ENCODE measurements at places on chromosomes 5 and 9.

DNA sequence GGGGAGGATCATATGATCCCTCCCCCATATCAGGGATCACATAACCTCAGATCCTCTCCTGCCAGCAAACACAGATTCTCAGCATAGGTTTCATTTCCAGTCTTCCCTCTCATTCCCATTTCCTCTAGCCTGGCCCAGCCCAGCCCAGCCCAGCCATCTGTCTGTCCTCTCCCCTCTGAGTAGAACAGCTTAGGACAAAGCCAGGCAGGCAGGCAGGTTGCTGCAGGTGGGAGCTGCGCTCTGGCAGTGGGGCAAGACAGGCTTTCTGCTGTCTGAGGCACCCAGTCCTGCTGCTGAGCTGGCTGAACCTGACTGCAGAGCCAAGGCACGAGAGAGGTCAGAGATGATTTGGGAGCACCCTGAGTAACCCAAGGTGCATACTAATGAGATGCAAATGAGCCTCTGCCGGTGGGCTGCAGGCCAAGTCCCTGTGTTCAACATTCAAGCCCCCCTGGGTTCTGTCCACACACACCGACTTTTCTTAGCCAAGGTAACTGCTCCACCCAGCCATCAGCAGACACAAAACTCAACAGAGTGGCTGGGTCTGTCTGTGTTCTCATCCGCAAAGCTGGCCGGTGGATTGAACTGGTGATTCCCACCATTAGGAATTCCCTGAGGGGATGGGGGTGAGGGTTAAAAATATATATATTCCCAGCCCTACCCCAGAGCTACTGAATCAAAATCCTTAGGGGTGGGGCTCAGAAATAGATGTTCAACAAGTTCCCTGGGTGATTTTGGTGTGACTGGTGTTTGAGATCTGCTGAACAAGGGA lies 9.1 kb downstream of the FAT2 start:
- no peak for DNase-seq

DNA sequence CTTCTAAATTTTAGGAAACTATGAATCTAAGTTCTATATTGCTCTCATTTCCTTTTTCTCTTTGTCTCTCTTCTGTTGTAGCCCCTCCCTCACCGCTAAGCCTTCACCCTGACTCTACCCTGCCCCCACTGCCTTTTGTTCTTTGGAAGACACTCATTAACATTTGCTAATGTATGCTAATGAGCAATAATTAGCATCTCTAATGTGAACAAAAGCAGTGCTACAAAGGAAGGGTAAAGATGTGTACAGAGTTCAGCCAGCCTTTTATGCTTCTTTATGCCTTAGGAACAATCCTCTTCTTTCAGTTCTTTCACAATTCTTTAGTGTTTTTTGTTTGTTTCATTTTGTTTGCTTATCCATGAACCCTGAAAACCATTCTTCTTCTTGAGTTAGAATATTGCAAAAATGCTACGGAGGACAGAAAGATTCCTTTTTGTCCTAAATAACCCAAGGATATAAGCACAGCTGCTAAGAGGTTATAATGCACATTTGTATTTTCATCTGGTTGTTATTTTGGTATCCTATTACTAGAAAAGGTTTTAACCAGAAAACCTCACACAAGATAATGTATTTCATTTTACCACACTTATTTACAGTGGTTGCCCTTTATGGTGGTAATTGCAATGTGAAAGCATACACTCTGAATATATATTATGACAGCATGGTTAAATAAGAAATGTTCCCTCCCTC lies 159.3 kb downstream of the TMC1 start:
- no peak for DNase-seq

DNA sequence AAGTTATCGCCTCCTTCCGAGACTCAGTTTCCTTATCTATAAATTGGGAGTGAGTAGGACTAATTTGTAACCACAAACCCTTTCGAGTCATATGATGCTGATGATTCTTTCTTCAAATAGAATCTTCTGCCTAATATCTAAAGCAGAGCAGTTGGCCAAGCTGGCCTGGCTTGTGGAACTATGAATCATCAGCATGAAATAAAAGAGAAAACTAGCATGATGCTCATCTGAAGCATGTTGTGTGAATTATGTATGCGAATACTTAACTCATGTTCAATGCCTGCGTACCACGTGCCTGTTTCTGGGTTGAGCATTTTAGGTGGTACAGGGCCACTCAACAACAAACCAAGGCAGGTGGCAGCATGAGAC lies 15.0 kb upstream of the ORM1 start:
- DNase-seq: no peak

DNA sequence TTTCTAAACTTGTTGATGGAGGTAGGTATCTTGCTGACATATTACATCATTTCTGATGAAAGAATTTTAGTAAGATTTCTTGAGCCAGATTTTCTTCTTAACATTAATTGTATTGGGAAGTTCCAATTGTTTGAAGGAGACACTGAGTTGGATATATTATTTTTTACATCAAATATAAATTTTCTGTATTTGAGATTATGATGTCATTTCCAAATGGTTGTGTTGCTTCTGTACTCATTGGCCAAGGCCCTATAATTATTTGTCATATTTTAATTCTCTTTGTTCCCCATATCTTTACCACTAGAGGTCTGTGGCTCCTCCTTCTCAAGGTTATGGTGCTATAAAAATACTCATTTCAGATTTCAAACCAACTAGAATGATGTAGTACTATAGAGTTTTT lies 53.4 kb downstream of the ITGA1 start:
- no peak for DNase-seq

- DNase-seq: no peak
Measured at GRCh38 chr5:95347506-95348120, 43.6 kb upstream of the FAM81B start.

GRCh38 chr9:115002371-115003120 lies 72.2 kb upstream of the TNFSF8 start:
- DNase-seq: no peak

DNA sequence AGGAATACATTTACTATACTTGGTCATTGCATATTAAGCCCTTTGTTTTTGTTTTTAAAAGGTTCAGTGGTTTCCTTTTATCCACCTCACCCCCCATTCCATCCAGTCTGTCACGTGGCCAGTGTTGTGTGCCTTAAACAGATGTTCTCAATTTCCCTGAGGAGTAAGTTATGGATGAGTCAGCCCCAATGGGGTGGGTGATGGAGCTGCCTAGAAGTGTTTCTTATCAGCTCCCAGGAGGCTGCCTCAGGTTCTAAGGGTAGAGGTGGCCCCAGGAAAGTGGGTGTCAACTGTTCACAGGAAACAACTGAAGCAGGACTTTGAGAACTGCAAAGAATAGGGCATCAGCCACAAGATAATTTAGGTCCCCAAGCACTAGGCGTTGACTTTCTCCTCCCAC lies 41.1 kb downstream of the ACTBL2 start:
- no peak for DNase-seq

DNA sequence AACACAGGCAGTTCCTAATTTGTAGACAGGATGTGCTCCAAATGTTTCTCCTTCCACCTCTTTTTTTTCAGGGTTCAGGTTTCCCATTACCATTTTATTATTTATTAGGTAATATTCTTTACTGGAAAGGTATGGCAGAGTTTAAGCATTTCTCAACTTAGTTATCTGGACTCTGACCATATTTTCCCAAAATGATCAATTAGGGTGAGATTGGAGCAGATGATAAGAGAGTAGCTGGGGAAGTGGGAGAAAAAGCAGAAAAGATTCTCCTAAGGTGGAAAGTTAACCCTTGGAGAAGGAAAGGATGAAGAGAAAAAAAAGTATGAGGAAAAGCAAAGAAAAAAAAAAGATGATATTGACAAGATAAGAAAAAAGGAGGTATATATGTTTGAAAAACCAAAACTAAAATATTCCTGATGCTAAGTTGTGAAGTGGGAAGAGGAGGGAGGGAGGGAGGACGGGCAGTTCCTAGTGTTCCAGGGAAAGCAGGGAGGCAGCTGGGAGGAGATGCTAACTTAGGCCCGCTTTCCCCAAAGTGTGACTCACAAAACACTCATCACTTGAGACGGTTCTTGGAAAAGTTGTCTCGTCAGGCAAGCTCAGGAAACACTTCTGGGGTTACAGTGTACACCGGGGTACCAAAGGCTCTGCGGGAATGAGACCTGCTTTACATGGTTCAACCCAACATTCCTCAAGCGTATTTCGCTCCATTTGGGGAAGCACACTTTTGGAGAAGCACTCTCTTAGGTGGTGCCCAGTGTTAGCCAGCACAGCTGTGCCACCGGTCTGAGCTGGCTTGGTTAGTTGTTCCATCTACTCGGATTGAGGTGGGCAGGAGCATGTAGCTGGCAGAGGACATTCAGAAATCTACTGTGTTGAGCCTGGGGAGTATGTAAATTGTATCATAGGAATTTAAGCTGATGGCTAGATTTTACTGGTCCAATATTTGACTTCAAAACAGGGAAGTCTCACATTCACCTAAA lies 35.1 kb downstream of the B4GALT1 start:
- no peak for DNase-seq

GRCh38 chr5:75611311-75612225 lies at the start of gene ANKDD1B:
TSS of gene ANKDD1B (plus strand) at chr5:75611453. CDS start at chr5:75611635, 182 bp downstream.
- DNase-seq: peak; percentile 64

DNA sequence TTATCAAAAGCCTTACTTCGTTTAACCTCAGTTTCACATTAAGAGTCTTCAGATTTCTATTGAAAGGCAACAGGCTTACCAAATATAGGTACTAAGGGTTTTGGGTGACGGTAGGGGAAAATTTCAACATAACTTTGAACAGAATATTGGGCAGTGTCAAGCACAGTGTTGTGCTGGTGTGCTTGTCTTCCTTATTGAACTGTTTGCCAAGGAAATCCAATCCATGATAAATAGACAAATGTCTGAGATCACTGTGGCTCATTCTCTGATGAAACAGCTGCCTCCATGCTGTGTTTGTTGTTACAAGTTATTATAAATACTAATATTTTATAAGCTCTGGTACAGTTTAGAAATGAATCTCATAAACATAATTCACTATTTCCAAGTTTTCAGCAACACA lies 730.1 kb downstream of the NR2F1-AS1 start:
- no peak for DNase-seq

DNA sequence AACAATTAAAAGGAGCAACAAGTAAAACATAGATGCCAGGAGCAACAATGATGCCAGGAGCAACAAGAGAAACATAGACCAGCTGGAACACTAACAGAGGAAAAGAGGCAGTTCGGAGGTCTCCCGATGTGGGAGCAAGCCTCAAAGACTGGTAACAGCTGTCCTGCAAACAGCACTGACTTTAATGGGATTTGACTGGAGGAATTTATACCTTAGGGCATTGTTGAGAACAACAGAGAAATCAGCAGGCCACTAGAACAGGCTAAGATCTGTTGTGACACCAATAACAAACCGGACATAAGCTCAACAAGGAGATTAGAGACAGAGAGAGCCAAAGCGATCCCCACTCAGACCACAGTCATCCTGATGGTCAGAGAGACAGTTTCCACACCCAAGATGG lies 11.8 kb upstream of the SYK start:
- no peak for DNase-seq

DNA sequence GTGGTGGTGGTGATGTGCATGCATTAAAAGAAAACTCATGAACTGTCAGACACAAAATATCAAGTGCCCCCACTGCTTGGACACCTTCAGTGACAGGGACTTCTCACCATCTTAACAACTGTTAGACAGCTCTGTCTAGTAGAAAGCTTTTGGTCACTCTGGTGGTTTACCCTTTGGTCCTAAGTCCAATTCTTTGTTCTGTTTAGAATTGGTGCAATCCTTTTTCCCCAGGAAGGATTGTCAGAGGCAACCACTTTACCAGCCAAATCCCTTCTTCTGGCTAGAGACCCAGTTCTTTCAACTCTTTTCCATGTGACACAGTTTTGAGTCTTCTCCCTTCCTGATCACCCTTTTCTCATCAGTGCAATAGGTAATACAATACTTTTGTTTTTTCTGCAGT lies 140.2 kb downstream of the SEC61B start:
- no peak for DNase-seq

GRCh38 chr9:24545285-24545684 lies 412 bp downstream of the IZUMO3 start:
- DNase-seq: peak; percentile 5

GRCh38 chr9:27425827-27426510 lies 98.1 kb upstream of the IFNK start:
- DNase-seq: no peak

- no peak for DNase-seq
Measured at GRCh38 chr5:137605411-137605810, 106.3 kb upstream of the SPOCK1 start.

- DNase-seq: peak; percentile 48
Measured at GRCh38 chr5:176596689-176597416, 13.1 kb downstream of the GPRIN1 start.

- no peak for DNase-seq
Measured at GRCh38 chr5:165538065-165538464, 2032.6 kb downstream of the MAT2B start.

DNA sequence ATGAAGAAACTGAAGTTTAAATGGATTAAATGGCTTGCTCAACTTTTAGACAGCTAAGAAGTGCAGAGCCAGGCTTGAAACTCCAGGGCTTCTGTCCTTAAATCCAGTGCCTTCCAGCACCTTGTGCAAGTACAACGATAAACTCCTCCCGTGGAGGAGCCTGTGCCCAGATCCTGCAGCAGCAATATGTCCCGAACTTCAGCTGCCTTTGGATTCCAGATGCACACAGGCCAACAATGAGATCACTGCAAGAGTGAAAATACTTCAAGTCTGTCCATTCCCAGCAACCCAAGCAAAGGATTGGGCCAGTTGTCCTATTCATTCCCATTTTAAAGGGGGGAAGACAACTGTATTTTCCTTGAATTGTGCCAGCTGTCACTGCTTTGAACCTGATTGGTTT lies 199.6 kb downstream of the CRB2 start:
- no peak for DNase-seq

- no peak for DNase-seq
Measured at GRCh38 chr5:89556215-89556913, 673.4 kb upstream of the MEF2C start.

GRCh38 chr9:82939451-82939850 lies 123.5 kb downstream of the RASEF start:
- DNase-seq: no peak

DNA sequence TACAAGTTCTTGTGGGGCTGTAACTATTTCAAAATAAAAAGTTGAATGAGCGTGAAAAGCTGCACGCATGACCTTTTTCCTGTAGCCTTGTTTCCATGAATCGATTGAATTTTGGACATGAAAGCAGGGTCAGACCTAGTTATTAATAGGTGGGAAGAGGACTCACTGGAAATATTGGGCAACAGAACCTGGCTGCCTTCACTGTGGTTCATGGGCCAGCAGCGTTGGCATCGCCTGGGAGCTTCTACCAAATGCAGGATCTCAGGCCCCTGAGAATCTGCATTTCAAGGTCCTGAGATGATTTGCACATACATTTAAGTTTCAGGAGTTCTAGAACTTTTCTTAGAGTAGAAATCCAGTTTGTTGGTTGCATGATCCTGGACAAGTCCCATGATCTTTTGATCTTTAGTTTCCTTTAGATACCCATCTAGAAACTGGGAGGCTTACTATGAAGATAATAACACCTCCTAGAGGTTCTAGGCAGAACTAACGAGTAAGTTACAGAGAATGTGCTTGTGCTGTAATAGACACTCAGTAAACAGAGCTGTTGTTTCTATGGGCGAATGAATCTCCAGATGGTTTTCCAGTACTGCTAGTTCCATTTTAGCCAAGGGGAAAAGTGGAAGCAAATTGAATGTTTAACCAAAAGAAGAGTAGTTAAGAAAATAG lies 12.4 kb downstream of the ANKRD33B start:
- no peak for DNase-seq
